ENCODE measurements at places on chromosomes 2 and 18.

DNA sequence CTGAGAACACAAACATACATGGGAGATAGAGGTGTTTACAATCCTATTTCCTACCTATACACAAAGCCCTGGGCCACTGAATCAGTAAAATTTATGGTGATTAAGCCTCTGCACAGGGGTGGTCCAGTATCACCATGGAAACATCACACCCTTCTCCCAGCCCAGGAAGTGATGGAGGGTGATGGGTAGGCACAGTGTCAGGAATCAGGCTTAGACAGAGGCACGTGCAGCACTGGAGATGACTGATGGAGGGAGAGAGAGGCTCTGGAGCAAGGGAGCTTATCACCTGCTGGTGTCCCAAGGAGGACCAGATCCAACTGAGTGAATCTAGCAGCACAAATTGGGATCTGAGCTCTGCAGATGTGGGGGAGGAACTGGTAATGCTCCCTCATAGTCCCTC is 117.2 kb downstream of the RPIA start:
- no peak overlapping the region for H3K4me3 ChIP-seq
- H3K36me3 ChIP-seq: no peaks in the 10 kb centered on the region

DNA sequence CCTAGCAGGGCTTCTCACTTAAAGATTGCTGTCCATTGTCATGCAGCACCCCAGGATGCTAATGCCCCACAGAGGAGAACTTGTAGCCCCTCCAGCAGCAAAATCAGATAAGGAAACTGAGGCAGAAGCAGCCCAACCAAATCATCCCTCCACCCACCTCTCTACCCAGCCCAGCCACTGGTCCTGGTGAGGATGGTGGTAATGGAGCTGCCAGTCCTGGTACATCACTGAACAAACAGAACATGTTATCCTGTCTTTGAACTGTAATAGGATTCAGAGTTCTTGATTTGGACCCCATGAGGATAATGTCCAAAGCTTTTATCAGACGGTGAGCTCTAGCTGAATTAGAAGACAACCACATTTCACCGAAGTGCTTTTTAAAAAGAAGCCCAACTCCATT is 113.2 kb downstream of the MRO start:
- no peak for DNase-seq
- no peak overlapping the region for H3K27ac ChIP-seq
- H3K4me1 ChIP-seq: no peaks in the 10 kb centered on the region
- H3K4me3 ChIP-seq: no peak overlapping the region
- H3K36me3 ChIP-seq: no peaks in the 10 kb centered on the region

DNA sequence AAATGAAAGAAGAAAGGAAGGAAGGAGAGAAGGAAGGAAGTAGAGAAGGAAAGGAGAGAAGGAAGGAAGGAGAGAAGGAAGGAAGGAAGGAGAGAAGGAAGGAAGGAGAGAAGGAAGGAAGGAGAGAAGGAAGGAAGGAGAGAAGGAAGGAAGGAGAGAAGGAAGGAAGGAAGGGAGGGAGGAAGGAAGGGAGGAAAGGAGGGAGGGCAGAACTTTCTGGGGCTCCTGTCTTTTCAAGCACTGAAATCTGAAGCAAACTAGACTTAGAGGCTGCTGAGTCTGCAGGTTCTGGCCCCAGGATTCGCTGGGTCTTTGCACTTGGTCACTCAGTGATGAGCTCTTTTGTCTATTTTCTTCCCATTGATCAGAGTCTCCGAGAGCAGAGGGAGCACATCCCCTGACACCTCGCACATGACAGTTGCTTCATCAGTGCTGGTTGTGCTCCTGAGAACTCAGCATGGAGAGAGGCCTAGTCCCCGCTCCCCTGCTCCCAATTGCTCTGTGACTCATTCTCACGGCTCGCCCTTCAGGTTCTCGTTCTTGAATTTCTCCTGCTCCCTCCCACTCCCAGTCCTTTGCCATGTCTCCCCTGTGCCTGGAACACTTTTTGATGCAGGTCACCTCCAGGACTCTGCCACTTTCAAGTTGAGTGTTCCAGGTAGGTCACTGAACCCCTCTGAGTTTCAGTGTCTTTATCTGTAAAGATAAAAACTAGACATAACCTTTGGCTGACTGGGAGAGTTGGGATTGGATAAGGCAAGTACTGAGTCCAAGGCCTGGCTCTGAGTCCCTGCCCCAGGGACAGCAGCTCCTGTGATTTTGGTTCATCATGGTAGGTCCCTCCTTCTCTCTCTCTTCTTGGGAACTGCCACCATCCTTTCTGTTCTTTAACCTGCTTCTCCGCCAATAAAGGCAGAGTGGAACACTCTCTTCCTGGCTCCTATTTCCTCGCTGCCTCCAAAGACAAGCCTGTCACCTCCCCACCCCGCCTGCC is 55.2 kb downstream of the TNP1 start:
- DNase-seq: peak; percentile 38
- no peaks in the 10 kb centered on the region for H3K36me3 ChIP-seq
- H3K27ac ChIP-seq: no peak overlapping the region
- peaks cover 4% of the 10 kb centered on the region for H3K4me1 ChIP-seq
- H3K4me3 ChIP-seq: no peak overlapping the region

GRCh38 chr2:101231240-101231639 is 21.4 kb upstream of the CNOT11 start:
- H3K27me3 ChIP-seq: no peaks in the 10 kb centered on the region
- no peak for DNase-seq
- no peak overlapping the region for H3K4me3 ChIP-seq
- no peaks in the 10 kb centered on the region for H3K36me3 ChIP-seq
- peak overlapping the region; percentile 85 for H3K27ac ChIP-seq
- peaks cover 8% of the 10 kb centered on the region for H3K4me1 ChIP-seq

- no peaks in the 10 kb centered on the region for H3K36me3 ChIP-seq
- DNase-seq: no peak
- H3K4me1 ChIP-seq: no peaks in the 10 kb centered on the region
Measured at GRCh38 chr18:3832025-3832638, 382.2 kb downstream of the TGIF1 start.

GRCh38 chr2:71589763-71590162 is 136.4 kb downstream of the DYSF start:
- H3K4me3 ChIP-seq: no peak overlapping the region
- H3K4me1 ChIP-seq: no peaks in the 10 kb centered on the region
- H3K27ac ChIP-seq: no peak overlapping the region
- no peaks in the 10 kb centered on the region for H3K27me3 ChIP-seq

GRCh38 chr2:18106841-18107240 is 228.4 kb downstream of the KCNS3 start:
- no peaks in the 10 kb centered on the region for H3K36me3 ChIP-seq
- no peak overlapping the region for H3K4me3 ChIP-seq
- H3K27me3 ChIP-seq: no peaks in the 10 kb centered on the region
- no peak overlapping the region for H3K27ac ChIP-seq
- no peaks in the 10 kb centered on the region for H3K4me1 ChIP-seq

DNA sequence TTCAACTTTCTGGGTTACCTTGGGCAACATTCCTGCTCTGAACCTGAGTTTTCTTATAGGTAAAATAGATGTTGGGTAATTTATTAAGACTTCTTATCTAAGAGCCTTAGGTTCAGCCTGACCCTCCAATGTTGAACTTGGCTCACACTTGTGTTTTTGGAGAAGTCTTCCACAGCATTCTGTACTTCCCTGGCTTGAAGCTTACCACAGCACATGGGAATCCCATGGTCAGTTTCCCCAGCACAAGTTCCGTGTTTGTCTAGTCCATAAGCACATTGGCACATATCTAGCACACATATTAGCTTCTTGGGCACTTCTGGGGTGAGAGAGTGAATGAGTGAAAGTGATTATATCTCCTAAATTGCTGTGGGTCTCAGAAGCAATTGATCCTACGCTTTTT is 782.5 kb upstream of the HS6ST1 start:
- no peaks in the 10 kb centered on the region for H3K4me1 ChIP-seq
- no peaks in the 10 kb centered on the region for H3K27me3 ChIP-seq
- no peak overlapping the region for H3K4me3 ChIP-seq
- no peaks in the 10 kb centered on the region for H3K36me3 ChIP-seq
- no peak for DNase-seq

DNA sequence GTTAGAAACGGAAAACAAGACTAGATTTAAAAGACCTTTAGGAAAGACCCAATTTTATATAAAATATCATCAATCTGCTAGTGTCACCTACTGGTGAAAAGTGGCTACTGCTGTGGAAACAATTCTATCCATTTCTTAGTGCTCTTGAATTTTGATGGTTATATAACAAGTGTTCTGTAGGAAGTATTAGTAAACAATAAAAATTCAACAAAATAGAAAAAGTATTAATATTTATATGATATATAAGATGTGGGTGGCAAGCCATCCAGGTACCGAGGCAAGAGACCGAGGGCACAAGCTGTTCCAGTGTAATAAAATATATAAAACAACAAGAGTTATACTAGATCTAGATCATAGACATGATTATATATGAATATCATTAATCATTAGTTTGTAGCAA is 6.2 kb upstream of the TMEM87B start:
- H3K27me3 ChIP-seq: no peaks in the 10 kb centered on the region
- no peak overlapping the region for H3K4me3 ChIP-seq
- peaks cover 19% of the 10 kb centered on the region for H3K4me1 ChIP-seq
- H3K27ac ChIP-seq: no peak overlapping the region

- H3K4me1 ChIP-seq: no peaks in the 10 kb centered on the region
- H3K36me3 ChIP-seq: no peaks in the 10 kb centered on the region
- H3K4me3 ChIP-seq: no peak overlapping the region
- no peaks in the 10 kb centered on the region for H3K27me3 ChIP-seq
- DNase-seq: no peak
- no peak overlapping the region for H3K27ac ChIP-seq
Measured at GRCh38 chr2:196827356-196827755, 18.2 kb upstream of the C2orf66 start.

- no peak overlapping the region for H3K27ac ChIP-seq
- H3K4me1 ChIP-seq: peaks cover 5% of the 10 kb centered on the region
- H3K27me3 ChIP-seq: no peaks in the 10 kb centered on the region
- no peaks in the 10 kb centered on the region for H3K36me3 ChIP-seq
- H3K4me3 ChIP-seq: no peak overlapping the region
Measured at GRCh38 chr18:70385474-70385873, 96.6 kb downstream of the SOCS6 start.

- H3K36me3 ChIP-seq: no peaks in the 10 kb centered on the region
- H3K4me3 ChIP-seq: no peak overlapping the region
- peaks cover 12% of the 10 kb centered on the region for H3K27me3 ChIP-seq
- no peaks in the 10 kb centered on the region for H3K4me1 ChIP-seq
- no peak overlapping the region for H3K27ac ChIP-seq
Measured at GRCh38 chr2:133682347-133682746, 114.1 kb upstream of the NCKAP5 start.

DNA sequence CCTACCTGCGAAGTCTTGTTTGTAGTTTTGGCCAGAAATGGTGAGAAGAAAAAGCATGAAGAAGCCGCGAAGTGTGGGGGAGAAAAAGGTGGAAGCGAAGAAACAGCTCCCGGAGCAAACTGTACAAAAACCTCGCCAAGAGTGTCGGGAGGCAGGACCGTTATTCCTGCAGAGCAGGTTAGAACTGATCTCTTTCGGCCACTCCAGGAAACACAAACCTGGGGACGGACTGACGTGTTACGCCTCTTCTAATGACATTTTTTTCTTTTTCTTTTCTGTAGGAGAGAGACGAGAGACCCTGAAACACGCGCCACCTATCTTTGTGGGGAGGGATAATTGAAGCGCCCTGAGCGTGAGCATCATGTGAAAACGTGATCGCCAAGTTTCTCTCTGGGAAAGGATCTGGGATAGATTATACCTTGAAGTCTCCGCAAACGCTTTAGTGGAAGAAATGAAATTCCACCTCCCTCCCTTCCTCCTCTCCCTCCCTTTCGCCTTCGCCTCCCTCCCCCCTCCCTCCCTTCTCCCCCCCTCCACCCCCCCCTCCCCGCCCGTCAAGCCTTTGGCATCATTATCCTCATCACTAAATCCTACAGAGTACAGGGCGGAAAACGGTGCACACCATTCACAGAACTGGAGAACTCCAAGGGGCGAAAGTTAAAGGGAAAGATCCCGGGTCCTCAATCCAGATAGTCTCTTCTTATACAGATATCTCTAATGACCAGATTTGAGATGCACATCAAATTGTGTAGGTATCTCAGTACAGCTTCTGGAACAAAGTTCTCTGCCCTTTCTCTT is at the start of gene ZEB2:
Gene ZEB2 (minus strand): TSS at position 186 of the 798 bp plus-strand sequence. CDS start 2,769 bp downstream, outside the sequence.
- DNase-seq: peak; percentile 79
- peak within 1 kb of the TSS; percentile 90 for H3K27ac ChIP-seq
- peaks cover 68% of the 10 kb centered on the region for H3K27me3 ChIP-seq
